ENCODE measurements at places on chromosomes 1 and 21. TPM values are rescaled to one million over a fixed set of nuclear protein-coding genes. Genes with fewer than 3 reads are reported as not detected.

- no peak for DNase-seq
Measured at GRCh38 chr1:97192872-97193572, 471.4 kb downstream of the PTBP2 start.

DNA sequence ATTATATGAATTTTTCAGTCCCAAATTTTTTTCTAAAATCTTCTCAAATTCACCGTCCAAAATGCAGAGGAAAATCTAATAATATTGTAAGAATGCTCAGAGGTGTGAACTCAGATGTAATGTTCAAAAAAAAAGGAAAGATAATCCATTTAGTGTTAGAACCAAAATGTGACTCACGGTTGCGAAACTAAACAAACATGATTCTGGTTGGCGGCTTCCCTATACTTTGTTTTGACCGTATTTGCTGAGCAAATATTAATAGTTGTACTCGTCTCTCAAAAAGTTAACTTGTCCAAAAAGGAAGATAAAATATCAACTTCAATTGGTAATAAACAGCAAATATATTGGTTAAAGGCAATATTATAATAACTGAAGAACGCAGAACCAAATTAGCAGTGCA lies 34.4 kb downstream of the ZSWIM5 start:
- DNase-seq, result no peak

DNA sequence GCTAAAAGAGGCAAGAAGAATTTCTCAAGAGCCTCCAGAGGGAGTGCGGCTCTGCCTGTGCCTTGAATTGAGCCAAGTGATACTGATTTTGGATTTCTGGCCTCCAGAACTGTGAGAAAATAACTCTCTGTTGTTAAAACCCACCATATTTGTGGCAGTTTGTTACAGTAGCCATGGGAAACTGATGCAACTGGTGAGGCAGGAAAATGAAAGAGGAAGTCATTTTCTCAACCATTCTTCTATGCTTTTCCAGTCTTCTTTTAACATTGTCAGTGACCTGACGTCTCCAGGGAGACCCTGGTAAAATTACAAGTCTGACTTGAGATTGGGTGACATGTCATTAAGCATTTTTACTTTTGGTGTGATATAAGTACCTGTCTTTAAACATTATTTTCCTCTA lies 5.8 kb downstream of the OR6P1 start:
- DNase-seq, result no peak

- DNase-seq, result no peak
Measured at GRCh38 chr1:62299426-62300200, 19.6 kb downstream of the KANK4 start.

- no peak for DNase-seq
Measured at GRCh38 chr1:204577794-204578478, 61.7 kb downstream of the MDM4 start.

Gene HSD3B1
- total RNA-seq, result not detected

Gene CRYAA
- not detected for total RNA-seq

Gene KCNJ6
- not detected for total RNA-seq
